ENCODE measurements at places on chromosomes 12 and 14. TPM values are rescaled to one million over a fixed set of nuclear protein-coding genes. Genes with fewer than 3 reads are reported as not detected.

GRCh38 chr14:68492381-68493151 lies 300.3 kb downstream of the ZFP36L1 start:
- DNase-seq, result no peak

- no peak for DNase-seq
These were observed 4.2 kb downstream of the ARHGAP9 start for GRCh38 chr12:57475271-57476161.

- DNase-seq, result no peak
These were observed 2.5 kb downstream of the FUT8 start for GRCh38 chr14:65414961-65415589.

DNA sequence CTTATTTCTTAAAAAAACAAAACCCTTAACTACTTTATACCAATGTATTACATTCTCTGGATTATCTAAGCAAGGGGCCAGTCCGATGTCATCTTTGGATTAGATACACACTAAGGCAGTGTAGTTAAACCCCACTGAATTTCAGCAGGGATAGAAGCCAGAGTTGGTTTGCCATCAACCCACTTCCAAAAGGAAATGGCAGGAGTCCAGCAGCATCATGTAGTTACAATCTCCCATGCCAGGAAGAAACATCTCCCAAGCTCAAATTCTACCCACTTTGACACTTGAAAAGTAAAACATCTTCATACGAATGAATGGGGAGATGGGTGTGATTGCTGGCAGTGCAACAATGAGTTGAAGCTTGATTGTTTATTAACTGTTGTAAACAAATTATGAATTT lies 203.5 kb upstream of the PLXNC1 start:
- no peak for DNase-seq

Gene SLC4A8
- 0.29 TPM for total RNA-seq

GRCh38 chr12:124548854-124549378 lies 18.5 kb downstream of the NCOR2 start:
- DNase-seq, result no peak

DNA sequence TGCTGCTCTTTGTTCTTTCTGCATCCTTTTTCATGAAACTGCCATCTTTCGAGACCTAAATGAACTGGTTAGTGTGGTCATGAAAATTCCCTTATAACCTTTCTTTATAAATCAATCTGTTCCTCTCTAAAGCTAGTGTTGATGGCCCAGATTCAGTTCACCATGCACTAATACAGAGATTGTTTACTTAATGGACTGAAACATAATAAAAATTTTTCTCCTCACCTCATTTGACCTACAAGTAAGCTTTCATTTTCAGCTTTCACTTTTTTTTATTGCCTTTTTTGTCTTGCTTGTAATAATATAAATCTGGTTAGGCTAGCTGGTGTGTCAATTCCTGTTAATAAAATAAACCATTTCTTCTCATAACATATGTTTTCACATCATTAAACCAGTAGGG lies 183.8 kb downstream of the CCDC59 start:
- no peak for DNase-seq

- no peak for DNase-seq
These were observed 111.7 kb downstream of the DNAI7 start for GRCh38 chr12:25083211-25083610.

Measured in NCI-H460 (cell line).